Ureter (tissue), 1 donor: ENCODE measurements at places on chromosomes 5 and 9.

GRCh38 chr5:154368041-154368800, 77.6 kb upstream of the SAP30L start:
- DNase-seq, result no peak

DNA sequence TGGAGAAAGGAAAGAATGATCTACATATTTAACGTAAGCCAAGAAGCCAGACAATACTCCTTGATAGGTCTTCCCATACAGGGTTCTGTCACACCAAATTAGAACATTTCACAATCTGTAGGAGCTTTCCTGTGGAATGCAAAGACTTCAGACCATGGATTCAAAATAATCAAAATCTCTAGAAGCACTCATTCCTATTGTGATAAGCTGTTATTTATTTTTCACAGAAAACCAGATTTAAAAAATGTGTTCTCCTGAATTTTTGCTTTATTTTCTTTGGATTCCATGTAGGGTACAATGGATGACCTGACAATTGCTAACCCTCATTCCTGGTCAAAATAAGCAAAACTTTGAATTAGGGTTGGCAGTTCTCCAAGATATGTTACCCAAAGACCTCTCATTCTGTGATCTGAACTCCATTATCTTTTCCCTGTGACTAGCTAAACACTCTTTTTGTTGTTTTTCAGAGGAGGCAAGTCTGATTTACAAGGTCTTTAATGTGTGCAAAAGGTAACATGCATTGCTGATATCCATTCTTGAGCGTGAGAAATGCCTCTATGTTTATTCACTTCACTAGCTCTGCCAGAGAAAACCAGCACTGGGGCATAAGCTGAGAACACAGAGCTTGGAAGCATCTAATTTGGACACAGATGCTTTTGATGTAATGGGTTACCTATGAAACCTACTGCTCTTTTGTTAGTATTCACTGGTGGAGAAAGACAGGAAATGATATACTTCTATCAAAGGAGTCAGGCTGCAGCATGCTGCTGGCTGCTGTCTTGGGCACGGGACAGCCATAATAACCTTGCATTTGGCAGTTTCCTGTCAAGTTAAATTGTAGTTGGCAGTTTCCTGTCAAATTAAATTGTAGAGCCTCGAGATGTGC, 31.4 kb downstream of the ACTBL2 start:
- DNase-seq, result no peak

GRCh38 chr9:124202447-124202971, 55.2 kb upstream of the NEK6 start:
- DNase-seq, result no peak

GRCh38 chr9:77977210-77977611, 54.4 kb downstream of the GNAQ start:
- no peak for DNase-seq

GRCh38 chr5:36680066-36680465, 73.7 kb downstream of the SLC1A3 start:
- no peak for DNase-seq

DNA sequence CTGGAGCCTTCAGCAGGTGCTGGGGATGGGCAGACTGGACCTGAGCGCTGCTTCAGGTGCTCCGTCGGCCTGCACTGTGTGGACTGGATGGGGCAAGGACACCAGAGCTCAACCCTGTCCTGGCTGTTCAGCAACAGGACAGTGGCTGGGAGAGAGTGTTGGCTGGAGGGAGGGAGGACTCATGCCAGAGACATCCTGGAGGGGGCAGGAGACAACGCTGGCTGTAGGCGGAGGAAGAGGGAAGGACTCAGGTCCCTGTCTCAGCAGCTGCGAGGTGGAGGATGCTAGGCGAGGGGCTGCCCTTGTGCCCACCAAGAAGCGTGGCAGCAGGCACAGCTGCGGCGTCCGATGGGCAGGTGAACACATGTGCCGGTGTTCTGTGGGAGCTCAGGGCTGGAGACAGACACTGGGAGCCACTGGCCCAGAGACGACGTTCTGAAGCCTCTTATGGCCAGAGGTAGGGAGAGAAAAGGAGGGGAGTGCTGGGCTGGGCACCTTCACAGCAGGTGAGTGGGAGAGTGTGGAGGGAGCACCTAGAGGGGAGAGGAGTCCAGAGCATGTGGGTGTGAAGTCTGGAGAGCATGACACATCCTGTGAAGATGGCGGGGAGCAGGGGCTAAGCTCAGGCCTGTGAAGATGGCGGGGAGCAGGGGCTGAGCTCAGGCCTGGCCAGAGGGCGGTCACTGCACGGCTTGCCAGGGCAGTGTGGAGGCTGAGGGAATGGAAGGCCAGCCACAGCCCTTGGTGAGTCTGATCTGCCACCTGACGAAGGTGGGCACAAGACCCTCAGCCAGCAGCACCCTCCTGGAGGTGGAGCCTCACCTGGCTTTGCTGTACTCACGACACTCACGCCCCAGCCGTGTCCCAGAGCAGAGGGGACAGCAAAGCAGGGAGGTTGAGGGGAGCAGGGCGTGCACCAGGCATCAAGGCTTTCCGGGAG, 79.1 kb upstream of the FCN1 start:
- DNase-seq, result no peak

GRCh38 chr9:38408719-38409118, 15.5 kb downstream of the IGFBPL1 start:
- no peak for DNase-seq

DNA sequence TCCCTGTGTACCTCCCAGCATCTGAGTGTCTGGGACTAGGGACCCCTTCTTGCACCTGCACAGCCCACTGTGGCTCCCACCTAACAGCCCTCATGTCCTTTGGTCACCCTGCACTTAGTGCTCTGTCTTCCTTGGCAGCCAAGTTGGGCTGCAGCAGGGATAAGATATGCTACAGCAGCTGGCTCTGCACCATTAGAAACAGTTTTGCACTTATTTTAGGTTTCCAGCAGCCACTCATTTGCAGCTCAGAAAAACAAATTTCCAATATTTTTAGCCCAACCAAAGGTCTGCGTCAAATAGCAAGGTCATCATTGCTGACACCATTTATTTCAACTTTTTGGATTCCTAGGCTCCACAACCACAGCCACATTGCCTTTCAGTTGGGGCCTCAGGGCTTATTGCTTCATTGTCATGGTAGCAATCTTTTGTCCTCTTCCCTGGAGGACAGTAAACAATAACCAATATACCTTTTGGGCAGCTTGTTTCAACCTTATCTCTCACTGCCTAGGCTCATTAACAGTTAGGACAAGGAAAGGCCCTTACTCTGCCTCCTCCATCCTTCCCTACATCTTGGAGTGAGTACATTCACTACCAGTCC, 263.9 kb downstream of the COX7C start:
- DNase-seq, result no peak

- DNase-seq, result no peak
These were observed 47.1 kb upstream of the SIMC1 start for GRCh38 chr5:176190886-176191755.
